CD8-positive, alpha-beta memory T cell (primary cell): ENCODE measurements at places on chromosomes 5 and 9.

DNA sequence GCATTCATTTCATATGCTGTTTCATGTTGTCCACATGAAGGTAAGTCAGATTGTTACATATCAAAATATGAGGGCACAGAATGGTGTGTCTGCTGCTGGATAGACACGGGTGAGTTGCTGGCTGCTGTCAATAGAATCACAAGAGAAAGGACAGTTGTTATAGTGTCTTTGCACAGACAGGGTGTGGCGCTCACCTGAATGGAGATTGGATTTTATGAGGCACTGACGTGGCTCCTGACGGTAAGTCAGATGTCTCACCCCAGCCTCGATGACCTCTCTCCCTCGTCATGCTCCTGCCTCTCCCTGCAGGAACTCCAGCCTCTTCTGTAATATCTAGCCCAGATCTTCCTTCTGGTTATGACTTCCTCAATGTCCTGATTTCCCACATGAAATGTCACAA, 75.4 kb upstream of the SELENOP start:
- DNase-seq: no peak

- no peak for DNase-seq
These were observed 92.7 kb downstream of the SV2C start for GRCh38 chr5:76175821-76176403.

GRCh38 chr5:79562351-79563246, 48.7 kb upstream of the HOMER1 start:
- DNase-seq: no peak

GRCh38 chr5:73826301-73827105, 200.5 kb downstream of the ARHGEF28 start:
- DNase-seq: no peak

DNA sequence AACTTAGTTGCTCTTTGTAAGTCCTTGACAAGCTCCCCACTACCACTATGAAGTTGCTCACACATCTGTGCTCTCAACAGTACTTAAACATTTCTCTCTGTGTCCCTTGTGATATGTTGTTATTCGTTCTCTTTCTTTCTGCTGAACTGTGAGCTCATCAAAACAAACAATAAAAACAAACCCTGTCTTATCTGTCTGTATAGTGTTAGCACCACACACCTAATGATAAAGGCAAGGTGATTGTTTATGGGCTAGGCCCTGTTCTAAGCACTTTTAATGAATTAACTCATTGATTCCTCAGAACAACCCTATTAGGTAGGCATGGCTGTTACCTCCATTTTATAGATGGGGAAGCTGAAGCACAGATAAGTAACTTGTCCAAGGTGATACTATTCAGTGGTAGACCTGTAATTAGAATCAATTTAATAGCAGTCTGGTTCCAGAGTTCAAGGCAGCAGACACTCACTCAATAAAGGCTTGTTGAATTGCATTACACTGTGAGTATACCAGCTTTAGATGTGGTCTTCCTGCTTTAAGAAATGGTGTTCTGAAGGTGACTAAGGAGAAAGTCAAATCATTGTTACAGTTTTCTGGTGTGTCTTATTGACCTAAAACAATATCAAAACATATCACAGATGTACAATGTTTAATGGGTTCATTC, 153.6 kb upstream of the ELL2 start:
- no peak for DNase-seq

DNA sequence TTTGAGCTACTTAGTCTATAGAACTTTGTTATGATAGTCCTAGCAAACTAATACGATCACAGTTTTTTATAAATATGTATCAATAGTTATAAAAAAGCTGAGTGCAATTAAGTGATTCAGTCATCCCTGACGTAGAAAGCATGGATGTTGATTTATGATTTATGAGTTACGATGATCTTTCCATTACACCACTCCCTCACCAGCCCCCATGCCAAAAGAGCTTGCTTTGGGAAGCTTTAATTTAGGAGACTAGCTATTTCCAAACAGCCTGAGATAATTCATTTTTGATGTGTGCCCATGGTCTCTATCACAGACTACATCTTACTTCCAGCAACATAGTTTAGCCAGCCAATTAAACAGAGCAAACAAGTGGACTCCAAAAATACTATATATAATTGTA, 256.8 kb downstream of the GABRG2 start:
- DNase-seq: no peak

DNA sequence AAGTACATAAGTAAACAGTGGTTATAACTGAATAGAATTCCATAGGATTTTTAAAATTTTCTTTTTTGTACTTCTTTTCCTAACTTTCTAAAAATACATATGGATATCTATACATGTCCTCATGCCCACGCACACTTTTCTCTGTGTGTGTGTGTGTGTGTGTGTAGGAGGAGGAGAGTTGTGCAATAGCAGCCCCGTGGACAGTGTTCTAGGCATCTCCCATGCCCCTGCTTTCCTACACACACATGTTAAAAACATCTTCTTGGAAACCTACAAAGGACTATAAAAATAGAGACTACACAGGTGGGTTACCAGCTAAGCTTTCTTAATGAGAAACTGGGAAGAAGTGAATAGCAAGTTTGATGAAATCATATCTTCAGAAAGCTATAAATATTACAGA, 19.8 kb upstream of the HEXB start:
- DNase-seq: no peak

DNA sequence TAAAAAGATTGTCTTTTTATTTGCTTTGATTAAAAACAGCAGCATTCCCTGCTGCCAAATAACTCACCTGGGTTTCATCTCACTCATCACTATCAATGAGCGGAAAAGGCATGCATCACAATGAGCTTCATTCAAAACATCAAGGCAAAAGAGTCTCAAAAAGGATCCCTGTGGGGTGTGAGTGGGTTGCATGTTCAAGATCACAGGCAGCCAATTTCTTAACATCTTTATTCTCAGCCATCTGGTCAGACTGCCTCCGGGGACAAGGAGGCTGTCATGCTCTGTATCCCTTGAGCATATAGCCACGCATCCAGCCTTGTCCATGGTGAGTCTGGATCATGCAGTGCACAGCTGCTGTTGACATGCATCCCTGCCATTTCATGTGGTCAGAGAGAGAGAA, 117.1 kb downstream of the ICE1 start:
- no peak for DNase-seq

GRCh38 chr5:169286572-169287300, 14.2 kb downstream of the SLIT3 start:
- DNase-seq: no peak

- no peak for DNase-seq
These were observed 824 bp downstream of the TMEM245 start for GRCh38 chr9:109118808-109119438.

DNA sequence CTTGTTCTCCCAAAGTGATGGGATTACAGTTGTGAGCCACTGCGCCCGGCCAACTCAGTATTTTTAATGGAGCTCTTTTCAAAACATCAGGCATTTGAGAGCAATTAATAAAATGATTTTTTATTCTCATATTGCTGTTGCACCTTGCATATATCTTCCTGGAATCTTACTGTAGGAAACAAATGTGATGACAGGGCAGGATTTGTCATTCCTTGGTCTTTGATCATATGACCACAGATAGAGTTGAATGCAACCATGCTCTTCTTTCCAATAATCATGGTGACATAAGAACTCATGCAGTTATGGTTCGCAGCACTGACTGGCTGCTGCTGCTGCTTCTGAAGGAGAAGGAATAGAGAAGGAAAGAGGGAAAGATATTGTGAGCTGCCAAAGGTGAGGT, 28.1 kb downstream of the CARTPT start:
- DNase-seq: no peak

GRCh38 chr9:12695474-12695873, 2.3 kb downstream of the TYRP1 start:
- DNase-seq: no peak

GRCh38 chr5:135398160-135398854, 724 bp downstream of the MACROH2A1 start:
- peak; percentile 32 for DNase-seq

DNA sequence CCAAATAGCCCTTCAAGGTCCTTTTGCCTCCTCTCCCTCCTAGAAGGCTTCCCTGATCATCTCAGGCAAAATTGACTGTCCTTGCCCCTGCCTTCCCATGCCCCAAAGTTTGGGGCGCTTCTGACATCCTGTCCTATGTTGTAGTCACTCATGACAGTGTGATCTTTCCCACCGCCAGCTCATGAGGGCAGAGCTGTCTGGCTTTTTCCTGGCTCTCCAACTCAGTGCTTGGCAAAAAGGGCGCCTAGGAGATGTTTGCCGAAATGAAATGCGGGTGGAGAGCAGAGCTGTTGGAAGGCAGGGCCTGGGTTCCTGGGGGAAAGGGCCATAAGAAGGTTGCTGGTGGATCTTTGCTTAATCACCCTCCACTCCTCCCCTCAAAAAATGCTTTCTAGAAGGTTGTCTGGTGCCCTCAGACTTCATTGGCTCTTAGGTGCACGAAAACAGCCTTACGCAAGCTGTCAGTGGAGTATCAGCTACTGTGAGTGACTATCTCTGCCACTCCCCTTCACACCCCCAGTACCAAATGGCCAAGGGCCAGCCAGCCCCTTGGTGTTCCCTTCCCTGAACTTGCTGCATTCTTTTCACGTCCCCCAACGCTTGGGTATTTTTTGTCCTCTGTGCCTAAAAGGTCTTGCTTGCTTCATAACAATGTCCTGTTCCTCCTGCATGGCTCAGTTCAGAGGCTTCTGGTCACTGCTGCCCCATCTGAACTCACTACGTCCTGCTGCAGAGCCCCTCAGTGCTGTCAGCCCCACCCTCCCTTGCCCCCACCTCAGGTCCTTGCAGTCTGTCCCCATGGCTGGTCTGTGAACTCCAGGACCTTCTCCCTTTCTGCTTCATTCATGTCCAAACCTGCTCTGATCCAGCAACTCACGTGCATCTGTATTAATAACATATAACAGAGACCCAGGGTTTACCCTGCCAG, 2.6 kb upstream of the SLC25A51 start:
- DNase-seq: no peak

- DNase-seq: no peak
These were observed 62.2 kb upstream of the GNA14 start for GRCh38 chr9:77710316-77710715.

GRCh38 chr5:156407251-156407650, 80.3 kb downstream of the SGCD start:
- DNase-seq: no peak

GRCh38 chr5:106288979-106289378, 1381.8 kb downstream of the EFNA5 start:
- no peak for DNase-seq
